AG09309 (cell line): ENCODE measurements at places on chromosomes 16 and 17.

DNA sequence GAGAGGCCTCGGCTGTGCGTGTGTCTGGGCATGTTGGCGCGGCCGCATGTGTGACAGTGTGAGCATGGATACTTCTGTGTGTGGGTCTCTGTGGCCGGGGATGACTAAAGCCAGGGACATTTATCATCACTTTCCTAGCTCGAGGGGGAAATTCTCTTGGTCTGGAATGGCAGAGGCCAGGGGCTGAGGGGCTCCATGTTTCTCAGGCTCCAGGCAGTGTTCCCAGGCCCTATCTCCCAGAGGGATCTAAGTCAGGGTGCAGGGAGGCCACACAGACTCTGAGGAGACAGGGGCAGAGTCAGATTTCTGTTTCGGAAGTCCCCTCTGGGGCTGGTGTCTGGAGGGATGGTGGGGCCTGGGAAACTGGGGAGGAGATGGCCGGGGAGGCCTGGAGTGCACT lies 23.7 kb upstream of the SPNS2 start:
- DNase-seq = no peak

GRCh38 chr17:77416105-77416713 lies 275.4 kb downstream of the SEC14L1 start:
- DNase-seq = no peak

- DNase-seq = no peak
Measured at GRCh38 chr17:19433727-19434340, 22.8 kb downstream of the RNF112 start.

- DNase-seq = no peak
Measured at GRCh38 chr17:14014657-14015056, 54.6 kb upstream of the COX10 start.

- DNase-seq = no peak
Measured at GRCh38 chr17:57993471-57994365, 5.7 kb upstream of the VEZF1 start.

DNA sequence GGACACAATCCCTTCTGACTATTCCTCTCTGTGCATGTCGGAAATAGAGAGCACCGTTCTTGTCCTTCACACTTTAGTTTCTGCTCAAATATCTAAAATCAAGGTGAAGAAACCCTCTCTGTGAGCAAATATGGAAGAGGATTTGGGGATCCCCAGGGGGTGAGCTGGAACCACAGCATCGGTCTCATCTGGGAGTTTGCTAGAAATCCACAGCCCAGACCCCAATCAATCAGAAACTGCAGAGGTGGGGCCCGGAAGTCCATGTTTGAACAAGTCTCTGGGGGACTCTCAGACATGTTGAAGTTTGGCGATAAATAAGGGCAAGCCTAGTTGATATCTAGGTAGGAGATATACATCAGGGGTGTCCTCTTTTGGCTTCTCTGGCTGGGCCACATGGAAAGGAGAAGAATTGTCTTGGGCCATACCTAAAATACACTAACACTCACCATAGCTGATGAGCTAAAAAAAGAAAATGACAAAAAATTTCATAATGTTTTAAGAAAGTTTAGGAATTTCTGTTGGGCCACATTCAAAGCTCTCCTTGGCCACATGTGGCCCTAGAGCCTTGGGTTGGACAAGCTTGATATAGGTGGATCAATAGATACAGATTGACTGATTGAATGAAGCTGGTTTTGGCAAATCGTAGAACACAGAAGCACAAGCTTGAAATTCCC lies 168.0 kb upstream of the FOXF1 start:
- DNase-seq = no peak

GRCh38 chr16:526181-527014 lies 1.1 kb upstream of the CAPN15 start:
- no peak for DNase-seq

DNA sequence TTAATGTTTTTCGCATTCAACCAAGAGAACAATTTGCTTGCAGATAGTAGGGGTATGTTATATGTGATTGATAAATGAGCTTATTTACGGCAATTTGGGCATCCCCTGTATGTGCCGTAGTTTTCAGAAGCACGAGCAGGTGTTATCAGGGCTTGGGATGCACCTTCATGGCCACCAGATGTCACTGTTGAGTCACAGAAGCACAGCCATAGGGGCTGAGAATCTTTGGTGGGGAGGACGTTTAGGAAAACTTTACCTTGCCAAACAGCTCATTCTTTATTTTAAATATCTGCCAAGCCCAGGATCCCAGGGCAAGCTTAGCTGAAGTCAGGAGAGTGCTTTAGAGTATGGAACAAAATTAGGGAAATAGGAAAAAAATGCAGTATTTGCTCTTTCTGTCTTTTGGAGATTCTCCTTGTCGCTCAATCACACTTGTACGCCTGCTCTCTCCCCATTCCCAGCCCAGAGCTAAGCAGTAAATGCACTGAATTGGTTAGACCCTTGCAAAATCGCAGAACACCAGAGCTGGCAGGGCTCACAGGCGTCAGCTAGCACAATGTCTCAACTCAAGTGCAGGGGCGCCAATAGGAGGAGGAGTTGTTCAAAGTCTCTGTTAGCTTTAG lies 93.6 kb upstream of the MPHOSPH6 start:
- DNase-seq = peak; percentile 8

- no peak for DNase-seq
Measured at GRCh38 chr17:9090641-9091096, 69.4 kb downstream of the NTN1 start.

DNA sequence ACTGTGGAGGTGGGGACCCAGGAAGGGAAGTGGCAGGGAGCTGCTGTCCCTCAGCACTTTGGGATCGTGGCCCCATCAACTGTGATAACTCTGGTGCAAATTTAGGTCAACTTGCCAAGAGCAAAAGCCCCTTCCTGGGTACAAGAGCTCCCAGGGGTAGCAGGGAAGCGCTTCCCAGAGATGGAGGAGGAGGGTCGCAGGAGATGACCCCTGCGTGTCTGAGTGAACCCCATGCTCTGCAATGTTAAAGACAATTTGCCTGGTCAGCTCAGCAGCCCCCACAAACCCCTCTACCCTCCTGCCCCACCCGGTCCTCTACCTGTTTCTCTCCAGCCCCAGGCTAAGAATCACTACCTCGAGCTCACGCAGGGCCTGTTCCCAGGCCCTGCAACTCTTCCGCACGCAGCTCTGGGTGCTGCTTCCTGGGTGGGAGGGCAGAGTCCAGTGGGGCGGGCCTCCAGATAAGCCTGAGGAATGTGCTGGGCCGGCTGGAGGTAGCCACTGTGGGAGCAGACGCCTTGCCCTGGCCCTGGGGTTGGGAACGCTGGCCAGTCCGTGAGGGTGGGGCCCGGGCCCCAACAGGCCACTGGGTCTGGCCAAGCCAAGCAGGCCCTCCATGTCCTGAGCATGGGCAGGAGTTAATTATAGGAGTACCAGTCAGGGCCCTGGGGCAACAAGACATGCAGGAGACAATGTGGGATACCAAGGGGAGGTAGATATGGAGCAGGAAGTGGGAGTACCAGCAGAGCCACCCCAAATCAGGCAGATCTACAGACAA lies 6.1 kb downstream of the DOK4 start:
- no peak for DNase-seq

GRCh38 chr17:31371511-31372097 lies 19.9 kb upstream of the RAB11FIP4 start:
- no peak for DNase-seq

- DNase-seq = no peak
Measured at GRCh38 chr17:45155029-45155428, 6.6 kb upstream of the HEXIM2 start.

DNA sequence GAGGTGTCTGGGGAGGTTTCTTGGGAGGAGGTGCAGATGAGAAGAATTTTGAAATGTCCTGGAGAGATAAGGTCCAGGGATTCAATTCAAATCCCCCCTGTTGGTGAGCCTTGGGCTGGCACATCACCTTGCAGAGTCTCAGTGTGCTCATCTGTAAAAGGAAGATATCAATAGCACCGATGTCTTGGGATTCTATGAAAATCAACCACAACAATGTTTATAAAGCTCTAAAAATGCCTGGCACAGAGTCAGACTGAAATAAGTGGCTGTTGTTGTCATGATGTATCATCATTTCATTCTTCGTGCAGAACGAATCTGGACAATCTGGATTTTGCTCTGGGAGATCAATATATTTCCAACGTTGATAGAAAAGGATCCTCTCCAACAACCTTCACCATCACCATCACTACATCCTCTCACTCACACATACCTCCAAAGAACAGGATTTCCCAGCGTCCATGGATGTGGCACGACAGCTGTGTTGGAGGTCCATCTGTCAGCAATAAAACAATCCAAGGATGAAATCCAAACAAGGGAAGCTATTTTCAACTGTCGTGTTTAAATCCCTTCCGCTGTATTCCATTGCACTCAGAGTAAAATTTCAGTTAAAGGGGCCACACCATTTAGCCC lies 393.7 kb upstream of the DYNLRB2 start:
- peak; percentile 23 for DNase-seq
